ENCODE measurements at places on chromosomes 2 and 18. TPM values are rescaled to one million over a fixed set of nuclear protein-coding genes. Genes with fewer than 3 reads are reported as not detected.

DNA sequence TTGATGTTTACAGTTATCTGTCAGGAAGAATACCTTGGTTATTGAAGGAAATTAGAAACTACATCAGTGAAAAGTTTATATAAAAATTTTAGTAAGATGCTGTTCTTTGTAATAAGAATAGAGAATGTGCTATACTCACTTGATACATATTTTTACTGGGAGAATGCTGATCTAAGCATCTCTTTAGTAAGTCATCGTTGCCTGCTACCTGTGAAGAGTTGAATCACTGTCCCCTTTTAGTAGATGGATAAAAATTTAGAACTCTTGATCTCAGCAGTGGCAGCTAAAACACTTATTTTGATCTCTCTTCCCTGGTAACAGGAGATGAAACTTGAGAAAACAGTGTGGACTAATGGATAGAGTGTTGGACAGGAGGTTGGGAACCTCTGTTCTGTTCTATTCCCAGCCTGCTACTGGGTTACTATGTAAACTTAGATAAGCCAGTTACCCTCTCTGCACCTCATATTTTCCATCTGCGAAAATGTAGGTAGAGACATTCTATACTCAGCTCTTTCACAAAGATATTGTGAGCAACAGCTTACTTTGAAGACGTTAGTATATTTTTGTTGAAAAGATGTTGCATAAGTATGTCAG, 100.3 kb downstream of the FEZ2 start:
- DNase-seq, result no peak

DNA sequence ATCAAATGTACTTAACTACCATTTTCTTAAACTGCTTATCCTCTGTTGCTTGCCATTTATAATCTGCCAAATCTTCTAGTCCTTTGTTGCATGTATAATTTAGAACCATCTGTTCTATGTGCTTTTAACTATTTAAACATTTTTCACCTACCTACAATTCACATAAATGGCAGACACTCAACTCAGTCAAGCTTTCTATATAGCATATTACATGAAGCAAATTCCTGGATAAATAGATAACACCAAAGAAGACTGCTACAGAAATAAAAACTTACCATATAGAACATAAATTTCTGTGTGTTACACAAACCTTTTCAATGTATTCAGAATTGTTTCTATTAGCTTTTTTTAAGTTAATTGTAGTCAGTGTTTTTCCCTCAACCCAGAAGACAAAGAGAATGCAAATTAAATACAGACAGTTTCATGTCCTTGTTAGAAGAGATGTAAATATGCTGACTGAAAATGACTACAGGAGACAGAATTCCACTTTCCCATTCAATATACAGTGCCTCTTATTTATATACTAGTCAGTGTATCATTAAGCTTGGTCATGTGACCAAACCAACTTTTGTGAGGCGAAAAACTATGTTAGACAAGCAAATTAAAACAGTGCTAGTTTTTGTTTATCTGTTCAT, 2.6 kb downstream of the BAZ2B start:
- peak; percentile 68 for DNase-seq

DNA sequence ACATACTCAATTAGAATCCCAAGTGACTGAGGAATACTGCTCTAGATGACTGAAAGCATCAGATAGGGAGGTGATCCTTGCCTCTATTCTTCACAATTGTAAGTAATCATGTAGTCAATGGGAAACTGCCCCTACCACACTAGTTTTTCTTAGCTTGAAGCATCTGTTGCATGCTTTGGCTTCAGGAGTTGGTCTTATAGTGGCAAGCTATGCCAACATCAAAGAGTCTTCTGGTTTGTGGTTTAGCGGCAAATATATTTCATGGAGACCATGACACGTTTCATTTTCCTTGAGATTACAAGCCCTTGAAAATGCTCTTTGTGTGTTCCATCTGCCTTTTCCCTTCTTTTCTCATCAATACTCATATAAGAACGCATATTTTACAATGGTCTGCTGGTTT, 12.9 kb downstream of the DCC start:
- no peak for DNase-seq

DNA sequence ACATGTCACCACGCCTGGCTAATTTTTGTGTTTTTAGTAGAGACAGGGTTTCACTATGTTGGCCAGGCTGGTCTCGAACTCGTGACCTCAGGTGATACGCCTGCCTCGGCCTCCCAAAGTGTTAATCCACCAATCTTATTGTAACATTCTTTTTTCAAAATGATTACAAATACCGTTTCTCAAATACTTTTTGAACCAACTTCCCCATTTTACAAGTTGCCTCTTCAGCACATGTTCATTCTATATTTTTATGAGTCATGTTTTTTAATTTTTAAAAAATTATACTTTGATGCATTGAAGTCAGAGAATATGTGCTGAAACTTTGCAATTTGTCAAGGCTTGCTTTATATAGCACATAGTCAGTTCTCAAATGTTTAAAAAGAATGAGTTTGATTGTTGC, 58.2 kb downstream of the QPCT start:
- no peak for DNase-seq

TACR1 gene
- 1.0 TPM for polyA plus RNA-seq

CTLA4 gene
- 0.33 TPM for polyA plus RNA-seq

TPO gene
- polyA plus RNA-seq, result 0.30 TPM

ACTR3 gene
- polyA plus RNA-seq, result 148 TPM

CDKL4 gene
- polyA plus RNA-seq, result 0.10 TPM

SIX2 gene
- polyA plus RNA-seq, result 0.03 TPM

ALPG gene
- polyA plus RNA-seq, result not detected

CABLES1 gene
- polyA plus RNA-seq, result 11.1 TPM

Measured in large intestine (tissue), 12 donors.